Lung (tissue), 17 donors: ENCODE measurements at places on chromosomes 4 and X. TPM values are rescaled to one million over a fixed set of nuclear protein-coding genes. Genes with fewer than 3 reads are reported as not detected.

DNA sequence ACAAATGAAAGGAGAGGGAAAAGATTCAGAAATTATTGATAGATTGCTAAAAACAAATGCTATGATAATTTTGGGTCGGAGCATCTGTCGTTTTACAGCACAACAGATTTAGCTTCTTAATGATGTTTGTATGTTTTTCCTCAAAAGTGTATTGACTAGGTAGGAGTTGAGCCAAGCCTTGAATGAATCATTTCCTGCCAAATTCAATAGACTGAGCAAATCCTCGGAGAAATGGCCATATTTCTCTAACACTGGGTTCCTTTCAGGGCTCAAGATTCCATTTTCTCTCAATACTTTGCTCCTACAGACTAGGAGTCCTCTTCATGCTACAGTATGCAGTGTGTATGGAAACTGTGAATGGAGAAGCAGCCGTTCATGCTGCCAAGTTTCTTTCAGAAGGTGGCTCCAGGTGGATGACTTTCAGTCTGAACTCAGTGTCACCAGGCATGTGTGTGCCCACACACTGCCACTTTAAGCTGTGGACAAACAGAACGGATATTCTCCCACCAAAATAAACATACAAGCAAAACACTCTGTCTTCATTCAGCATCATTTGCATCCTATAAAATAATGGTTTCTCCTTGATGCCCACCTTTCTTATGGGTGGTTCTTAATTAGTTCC lies 146.0 kb downstream of the TBL1X start:
- H3K27me3 ChIP-seq: peaks cover 9% of the 10 kb centered on the region
- no peak overlapping the region for H3K4me3 ChIP-seq
- no peak for DNase-seq
- peaks cover 1% of the 10 kb centered on the region for H3K4me1 ChIP-seq
- H3K36me3 ChIP-seq: no peaks in the 10 kb centered on the region

- H3K4me1 ChIP-seq: no peaks in the 10 kb centered on the region
- no peaks in the 10 kb centered on the region for H3K36me3 ChIP-seq
- no peak overlapping the region for H3K4me3 ChIP-seq
- no peaks in the 10 kb centered on the region for H3K27me3 ChIP-seq
Observed at GRCh38 chr4:19722404-19722803, 529.3 kb upstream of the SLIT2 start.

Gene IL21
- 0.26 TPM for total RNA-seq

Gene GNPDA2
- 28.9 TPM for total RNA-seq
